ENCODE measurements at places on chromosomes 6 and 20.
A peak's percentile ranks its signal among the peaks of the same experiment; 100 is the strongest.

DNA sequence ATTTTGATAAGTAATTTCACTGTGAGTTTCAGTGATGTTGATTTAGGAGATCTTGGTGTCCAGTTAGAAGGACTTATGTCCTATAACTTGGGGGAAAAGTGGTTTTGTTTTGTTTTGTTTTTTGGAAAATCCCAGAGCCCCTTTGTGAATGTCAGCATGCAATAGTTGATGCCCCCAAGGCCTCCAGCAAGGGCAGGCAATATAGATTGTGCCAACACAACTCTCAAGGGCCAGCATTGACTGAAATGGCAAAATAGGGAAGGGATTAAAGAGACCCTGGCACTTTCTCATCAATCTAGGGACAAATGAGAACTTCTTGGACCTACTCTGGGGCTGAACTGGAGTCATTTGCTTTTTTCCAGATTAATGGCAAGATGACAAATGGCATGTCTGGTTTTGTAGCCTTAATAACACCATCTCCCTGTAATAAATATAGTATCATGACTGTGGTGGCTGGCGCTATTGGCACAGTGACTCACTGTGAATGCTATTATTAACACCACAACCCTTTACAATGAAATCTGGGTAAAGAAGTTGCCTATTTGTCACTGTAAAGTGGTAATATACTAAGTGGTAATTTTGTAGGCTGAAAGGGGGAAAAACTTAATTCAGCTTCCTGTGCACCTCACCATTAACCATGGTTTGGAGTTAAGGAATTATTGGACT lies 51.8 kb downstream of the ABRACL start:
- no peak for DNase-seq

DNA sequence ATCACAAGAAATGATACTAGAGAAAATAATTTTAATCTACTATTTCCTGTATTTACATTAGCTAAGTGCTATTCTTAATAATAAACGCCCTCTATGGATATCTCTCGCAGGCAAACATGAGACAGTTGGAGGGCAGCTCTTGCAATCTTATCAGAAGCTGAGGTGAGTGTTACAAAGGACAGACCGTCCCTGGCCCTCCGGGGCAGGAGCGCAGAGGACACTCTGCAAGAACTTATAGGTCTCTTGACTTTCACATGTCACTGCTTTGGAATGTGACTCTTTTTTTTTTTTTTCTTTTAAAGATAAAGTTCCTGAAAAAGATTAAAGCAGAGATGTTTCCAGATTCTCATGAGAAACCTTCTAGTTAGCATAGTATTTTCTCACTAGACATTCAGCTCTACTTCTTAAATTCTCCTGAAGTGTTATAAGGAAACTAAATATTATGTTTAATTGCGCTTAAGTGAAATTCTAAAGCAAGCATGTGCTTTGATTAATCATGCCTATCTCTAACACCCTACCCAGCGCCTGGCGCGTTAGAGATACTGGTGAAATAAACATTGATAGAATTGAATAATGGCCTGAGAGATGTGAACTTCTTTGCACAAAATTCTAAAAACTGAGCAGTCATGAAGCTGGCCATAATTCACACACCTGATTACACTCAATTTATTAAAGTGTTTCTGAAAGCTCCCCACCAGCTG lies 57.4 kb downstream of the SYTL3 start:
- DNase-seq = no peak

- DNase-seq = no peak
Observed at GRCh38 chr20:1883986-1884385, 11.2 kb upstream of the SIRPA start.

DNA sequence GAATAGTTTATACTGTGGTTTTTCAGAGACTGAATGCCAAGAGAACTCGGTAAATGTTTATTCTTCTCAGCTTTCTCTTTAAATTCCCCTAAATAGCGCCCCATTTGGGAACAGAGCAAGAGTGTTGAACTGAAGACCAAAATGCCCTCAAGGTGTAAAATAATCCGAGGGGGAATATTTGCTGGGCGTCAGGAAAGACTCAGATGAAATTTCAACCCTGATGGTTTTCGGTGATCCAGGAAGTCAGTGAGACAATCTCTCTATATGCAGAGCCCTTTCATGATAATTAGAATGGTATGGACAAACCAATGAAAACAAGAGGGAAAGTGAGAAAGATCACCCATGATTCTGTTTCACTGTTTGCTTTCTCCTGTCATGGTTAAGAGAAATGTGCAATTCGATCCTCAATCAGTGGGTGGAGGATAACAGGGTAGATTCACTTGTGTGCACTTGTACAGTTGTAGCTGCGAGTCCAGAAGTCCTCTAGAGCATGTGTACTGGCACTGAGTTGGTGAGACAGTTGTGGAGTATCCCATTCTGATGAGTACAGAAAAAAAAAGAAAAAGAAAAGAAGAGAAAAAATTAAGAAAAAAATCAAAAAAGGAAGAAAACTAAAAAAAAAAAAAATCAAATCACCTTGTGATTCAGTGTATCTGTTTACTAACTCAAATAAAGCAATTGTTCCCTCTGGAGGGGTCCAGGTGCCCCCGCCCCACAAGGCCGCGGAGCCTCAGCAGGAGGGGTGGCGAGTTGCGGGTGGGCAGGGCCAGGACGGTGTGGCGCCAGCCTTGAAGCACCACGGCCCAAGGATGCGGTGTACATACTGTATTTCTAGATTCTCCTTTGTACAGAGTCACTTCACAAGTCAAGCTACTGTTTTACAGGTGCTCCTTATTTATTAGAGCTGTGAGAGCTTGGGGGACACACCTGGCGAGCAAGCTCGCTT lies 164.9 kb downstream of the SCML4 start:
- no peak for DNase-seq

- DNase-seq = no peak
Observed at GRCh38 chr6:82645536-82646230, 282.1 kb downstream of the TPBG start.

DNA sequence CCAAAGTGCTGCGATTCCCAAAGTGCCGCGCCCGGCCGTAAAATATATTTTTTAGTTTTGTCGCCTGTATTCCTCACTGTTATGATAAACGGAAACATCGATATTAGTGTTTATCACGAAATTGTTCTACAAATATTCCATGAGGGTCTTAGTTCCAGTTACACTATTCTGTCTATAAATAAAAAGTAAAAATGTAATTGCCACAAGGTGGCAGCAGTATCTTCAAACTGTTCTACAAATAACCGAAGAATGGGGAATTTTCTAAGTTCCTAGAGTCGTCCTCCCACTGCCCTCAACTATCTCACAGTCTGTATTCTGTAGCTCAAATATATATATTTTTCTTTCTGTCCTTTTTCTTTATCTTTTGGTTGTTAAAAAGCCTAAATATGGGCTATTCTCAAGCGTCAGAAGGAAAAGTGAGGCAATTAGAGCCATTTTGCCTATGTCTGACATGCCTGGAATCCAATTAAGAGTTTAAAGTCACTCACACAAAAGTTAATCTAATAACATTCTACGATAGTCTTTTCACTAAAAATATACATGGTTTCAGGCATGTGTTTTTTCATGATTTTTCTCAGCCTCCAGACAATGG lies 14.2 kb upstream of the FAM162B start:
- DNase-seq = no peak

DNA sequence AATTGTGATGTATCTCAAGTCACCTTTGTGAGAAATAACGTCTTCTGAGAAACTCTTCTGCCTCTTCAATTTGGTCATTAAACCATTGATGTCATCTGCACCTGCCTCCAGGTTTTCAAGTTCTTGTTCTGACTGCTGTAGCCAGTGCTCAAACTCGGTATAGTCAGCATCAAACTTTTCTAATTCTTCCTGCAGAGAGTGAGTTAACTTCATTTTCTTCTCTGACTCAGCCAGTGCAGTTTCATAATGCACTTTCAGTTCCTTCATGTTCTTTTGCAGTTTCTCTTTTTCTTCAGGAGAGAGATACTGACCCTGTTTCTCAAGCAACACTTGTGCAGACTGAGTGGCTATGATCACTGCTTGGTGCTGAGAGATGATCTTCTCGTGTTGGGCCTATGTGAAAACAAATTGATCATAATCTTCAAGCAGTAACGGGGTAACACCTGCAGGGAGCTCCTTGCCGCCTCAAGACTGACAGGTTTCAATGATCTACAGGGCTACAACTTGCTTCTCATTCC lies 48.8 kb downstream of the DST start:
- peak; percentile 2 for DNase-seq

DNA sequence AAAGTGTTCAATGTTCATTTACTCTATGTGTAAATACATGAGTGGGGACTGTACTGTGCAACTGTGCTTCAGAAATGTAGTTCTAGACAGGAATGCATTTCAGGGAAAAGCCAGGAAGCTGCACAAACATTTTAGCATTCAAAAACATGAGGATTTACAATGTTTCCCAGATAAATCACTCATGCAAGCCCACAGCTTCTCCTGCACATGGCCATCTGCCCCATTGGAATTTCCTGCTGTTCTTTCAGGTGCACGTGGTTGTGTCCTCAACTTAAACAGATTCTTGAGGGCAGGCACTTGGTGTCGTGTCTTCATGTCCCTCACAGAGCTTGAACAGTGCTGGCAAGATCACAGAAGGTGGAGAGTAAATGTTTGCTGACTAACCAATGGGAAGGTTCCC lies 101.5 kb downstream of the UNC5CL start:
- no peak for DNase-seq

DNA sequence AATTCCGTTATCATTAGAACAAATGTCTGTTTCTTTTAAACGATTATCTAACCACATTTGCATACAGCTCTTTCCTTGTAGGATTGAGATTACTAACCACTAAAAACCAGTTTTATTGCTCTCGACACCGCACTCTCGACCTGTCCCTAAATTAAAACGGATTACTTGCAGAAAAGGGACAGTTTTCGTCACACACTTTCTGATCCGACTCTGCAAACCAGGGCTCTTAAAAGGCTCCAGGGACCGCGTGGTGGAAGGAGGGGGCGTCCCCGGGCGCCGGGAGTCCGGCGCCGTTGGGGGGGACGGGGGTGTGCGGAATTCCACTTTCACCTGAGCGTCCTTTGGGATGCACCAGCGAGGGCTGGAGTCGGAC lies 731 bp downstream of the MAK start:
- no peak for DNase-seq

GRCh38 chr20:15081261-15081660 lies 743.8 kb upstream of the FLRT3 start:
- no peak for DNase-seq
